ENCODE measurements at places on chromosomes 12 and 14.
A peak's percentile ranks its signal among the peaks of the same experiment; 100 is the strongest.

GRCh38 chr14:63544591-63545299 lies 1.6 kb upstream of the PPP2R5E start:
- DNase-seq: no peak

DNA sequence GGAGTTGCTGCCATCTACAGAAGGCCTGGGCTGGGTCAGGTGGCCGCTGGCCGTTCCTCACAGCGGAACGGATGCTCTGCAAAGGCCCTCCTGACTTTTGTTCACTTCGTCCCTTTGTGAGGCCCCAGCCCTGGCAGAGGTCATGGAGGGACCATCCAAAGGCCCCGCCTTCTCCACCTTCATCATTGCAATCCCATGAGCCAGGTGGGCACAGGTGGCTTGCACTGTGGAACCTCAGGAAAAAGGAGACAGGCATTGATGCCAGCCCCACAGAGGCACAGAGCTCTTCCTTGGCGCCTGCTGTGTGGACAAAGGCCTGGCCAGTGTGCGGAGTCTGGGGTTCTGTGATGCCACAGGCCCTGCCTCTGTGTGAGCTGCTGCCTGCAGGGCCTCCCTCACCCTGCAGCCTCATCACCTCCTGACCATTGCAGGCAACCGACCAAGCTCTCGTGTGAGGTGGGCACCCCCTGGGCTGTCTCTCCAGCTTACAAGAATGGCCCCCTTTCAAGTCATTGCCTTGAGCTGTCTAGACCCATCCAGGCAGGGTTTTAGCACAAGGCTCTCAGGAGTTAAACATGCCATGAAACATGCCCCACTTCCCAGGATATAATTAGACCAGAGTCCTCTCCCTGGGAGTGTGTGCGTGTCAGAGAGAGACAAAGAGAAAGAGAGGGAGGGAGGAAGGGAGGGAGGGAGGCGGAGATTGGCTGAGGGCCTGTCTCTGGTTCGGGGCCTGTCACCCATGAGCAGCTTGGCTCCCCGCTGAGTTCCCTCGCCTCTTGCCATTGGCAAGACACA lies 19.3 kb downstream of the NFKBIA start:
- DNase-seq: no peak

GRCh38 chr14:26598081-26598671 lies 343 bp upstream of the NOVA1 start:
- peak; percentile 97 for DNase-seq

GRCh38 chr14:56295743-56296142 lies 177.5 kb downstream of the PELI2 start:
- no peak for DNase-seq
